Esophagus squamous epithelium (tissue), 5 donors: ENCODE measurements at places on chromosomes 6 and 20.

DNA sequence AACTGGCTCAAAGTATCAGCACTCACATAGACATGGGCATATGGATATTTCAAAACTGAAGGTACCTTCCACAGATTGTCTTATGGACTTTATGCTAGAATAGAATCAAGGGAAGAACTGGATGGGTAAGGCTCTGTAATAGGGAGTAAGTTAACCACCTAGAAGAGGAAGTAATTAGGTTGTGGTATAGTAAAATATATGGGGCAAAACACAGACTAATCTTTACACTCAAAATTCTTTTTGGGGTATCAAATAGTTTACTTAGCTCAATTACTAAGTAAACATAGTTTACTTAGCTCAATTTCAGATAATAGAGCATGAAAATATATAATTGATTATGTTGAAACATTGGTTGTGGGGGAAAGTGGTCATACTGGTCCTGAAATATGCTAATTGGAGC is 94.2 kb upstream of the ATXN1 start:
- DNase-seq, result no peak

DNA sequence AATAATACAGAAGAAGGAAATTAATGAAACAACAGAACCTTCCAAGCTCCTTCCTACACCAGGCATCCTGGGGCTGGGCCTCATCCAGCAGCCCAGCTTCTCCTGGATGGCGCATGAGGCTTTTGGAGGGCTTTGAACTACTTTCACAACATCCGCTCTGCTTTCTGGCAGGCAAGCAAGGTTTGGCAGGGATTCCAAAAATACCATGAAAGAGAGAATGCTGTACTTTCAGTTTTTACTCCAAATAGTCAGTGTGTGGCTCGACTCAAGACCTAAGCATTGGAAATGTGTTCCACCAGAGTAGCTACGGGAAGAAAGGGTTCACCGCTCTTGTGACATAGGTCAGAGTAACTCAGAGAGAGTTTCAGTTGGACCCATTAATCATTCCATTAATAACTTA is 125.4 kb downstream of the OPRM1 start:
- no peak for DNase-seq

- no peak for DNase-seq
Measured at GRCh38 chr6:118893064-118893806, 717 bp upstream of the ASF1A start.

- DNase-seq, result no peak
Measured at GRCh38 chr20:10427060-10427692, 6.8 kb downstream of the MKKS start.

- DNase-seq, result no peak
Measured at GRCh38 chr6:149389509-149390297, 10.4 kb upstream of the SUMO4 start.

GRCh38 chr6:42393339-42393738 is 58.4 kb downstream of the TRERF1 start:
- no peak for DNase-seq

DNA sequence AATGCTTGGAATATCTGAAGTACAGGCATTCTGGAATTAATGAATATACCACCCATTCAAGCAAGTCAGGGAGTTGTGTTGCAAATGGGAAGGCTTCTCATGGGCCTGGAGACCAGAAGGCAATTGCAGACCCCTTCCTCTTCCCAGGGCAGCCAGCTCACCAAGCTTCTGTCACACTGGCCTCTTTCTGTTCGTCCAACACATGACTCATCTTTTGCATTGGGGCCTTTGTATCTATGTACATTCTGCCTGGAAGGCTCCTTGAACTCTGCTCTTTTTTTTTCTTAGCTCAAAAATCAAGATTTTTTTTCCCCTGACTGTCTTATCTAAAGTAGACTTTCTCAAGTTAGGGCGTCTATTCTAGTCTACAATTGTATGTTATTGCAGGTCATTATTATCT is 132.9 kb upstream of the MYLIP start:
- DNase-seq, result no peak

GRCh38 chr6:33620158-33620855 is 815 bp upstream of the ITPR3 start:
- no peak for DNase-seq

- DNase-seq, result no peak
Measured at GRCh38 chr6:157326979-157327378, 3.7 kb upstream of the TMEM242 start.

- no peak for DNase-seq
Measured at GRCh38 chr6:31829633-31830283, 2.2 kb downstream of the HSPA1B start.

- DNase-seq, result no peak
Measured at GRCh38 chr6:14273191-14273590, 155.6 kb downstream of the CD83 start.

- DNase-seq, result no peak
Measured at GRCh38 chr6:33977606-33978411, 168.1 kb downstream of the GRM4 start.

GRCh38 chr20:53574259-53574789 is 19.3 kb downstream of the ZNF217 start:
- DNase-seq, result no peak

DNA sequence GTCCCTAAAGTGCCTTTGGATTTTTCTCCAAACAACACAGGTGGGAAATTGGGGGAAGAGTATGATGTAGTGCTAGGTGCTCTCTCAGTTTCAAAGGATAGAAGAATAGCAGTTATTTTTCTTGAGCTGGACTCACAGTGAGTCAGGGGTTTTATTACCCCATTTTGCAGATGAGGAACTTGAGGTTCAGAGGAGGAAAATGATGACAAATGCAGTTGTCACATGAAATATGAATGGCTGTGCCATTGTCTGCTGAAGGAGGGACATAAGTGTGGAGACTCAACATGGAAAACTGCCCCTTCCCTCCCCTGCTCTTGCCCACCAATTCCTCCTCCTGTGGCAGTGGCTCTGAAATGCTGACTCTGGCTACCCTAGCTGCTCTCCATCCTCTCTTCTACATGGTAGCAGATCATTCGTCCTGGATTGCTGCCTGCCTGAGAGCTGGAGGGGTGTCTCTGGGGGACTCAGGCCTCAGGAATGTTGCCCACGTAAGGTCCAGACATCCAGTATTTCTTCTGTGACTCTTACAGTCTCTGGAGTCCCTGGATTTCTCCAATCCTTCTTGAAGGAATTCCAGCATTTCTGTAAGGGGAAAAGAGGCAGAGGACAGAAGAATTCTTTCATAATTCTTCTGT is 37.6 kb upstream of the EPB41L1 start:
- DNase-seq, result no peak

DNA sequence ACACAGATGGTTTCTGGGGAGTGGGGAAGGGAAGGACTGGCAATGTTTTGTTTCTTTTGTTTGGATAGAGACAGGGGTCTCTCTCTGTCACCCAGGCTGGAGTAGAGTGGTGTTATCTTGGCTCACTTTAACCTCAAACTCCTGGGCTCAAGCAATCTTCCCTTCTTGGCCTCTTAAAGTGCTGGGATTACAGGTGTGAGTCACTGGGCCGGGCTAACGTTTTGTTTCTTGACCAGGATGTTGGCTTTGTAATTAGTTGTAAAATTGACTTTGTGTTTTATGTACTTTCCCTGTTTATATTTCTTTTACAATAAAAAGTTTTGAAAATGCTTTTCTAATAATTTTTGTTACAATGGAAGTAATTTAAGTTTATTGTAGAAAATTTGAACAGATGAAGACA is 10.9 kb downstream of the SPATS1 start:
- no peak for DNase-seq

- no peak for DNase-seq
Measured at GRCh38 chr20:433300-433975, 25.3 kb downstream of the RBCK1 start.

- no peak for DNase-seq
Measured at GRCh38 chr6:151240791-151241642, 1.2 kb downstream of the AKAP12 start.

DNA sequence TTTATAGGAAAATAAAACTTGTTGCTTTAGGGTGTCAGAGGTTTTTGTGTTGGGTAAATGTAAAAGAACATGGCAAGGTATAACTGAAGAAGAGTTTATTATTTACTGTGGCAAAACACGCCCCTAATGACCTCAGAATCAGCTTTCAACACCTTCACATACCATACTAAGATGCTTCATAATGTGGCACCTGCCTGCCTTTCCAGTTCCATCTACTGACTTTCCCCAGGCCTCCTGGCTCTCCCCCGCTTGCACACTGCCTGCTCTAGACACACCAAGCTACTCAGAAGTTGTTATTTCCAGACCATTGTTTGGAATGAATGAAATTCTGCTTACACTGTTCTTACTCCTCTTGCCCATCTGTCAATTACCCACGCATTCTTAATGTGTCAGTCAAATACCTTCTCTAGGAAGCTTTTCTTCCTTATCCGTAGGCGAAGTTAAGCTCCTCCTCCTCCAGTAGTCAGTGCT is 1.8 kb downstream of the TIAM2 start:
- no peak for DNase-seq

GRCh38 chr6:32442977-32443552 is 3.4 kb downstream of the HLA-DRA start:
- no peak for DNase-seq

DNA sequence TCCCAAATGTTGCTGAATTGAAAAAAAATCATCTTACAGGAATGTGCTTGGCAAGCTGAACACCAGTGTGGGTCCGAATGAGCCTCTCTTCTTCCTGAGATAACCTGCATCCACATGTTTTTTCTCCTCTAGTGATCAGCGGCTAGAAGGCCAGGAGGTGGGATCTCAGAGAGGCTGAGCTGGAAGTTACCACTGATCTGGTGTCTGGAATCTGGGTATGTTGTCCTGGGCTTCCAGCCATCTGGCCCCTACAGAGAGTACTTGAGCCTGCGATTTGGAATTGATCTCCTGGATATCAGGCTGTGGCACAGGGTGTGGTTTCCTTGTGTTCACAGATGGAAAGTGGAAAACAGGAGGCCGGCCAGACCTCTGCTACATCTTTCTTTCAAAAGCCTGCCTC is 35.9 kb downstream of the SULF2 start:
- no peak for DNase-seq

- no peak for DNase-seq
Measured at GRCh38 chr6:4350567-4351519, 215.5 kb upstream of the ECI2 start.

DNA sequence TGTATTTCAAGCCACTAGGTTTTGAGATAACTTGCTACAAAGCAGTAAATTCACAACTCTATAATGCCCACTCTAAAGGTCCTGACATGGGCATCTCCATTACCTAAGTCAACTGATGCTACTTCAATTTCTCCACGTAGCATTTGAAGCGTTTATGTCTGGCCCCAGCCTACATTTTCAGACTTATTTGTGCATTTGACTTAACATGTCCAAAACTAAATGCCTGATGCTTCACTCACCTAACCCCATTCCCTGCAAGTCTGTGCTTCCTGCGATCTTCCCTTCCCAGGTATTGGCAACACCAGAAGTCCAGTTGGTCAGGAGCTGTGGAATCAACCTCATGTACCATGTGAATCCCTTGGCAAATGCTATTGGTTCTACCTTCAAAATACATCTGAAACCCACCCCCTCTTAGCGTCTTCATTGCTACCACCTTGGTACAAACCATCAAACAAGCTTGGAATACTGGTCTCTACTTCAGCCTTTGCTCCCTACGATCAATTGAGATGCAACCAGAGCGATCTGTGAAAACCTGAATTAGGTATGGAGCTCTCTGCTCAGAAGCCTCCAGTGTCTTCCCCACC is 12.8 kb upstream of the ZNFX1 start:
- no peak for DNase-seq

DNA sequence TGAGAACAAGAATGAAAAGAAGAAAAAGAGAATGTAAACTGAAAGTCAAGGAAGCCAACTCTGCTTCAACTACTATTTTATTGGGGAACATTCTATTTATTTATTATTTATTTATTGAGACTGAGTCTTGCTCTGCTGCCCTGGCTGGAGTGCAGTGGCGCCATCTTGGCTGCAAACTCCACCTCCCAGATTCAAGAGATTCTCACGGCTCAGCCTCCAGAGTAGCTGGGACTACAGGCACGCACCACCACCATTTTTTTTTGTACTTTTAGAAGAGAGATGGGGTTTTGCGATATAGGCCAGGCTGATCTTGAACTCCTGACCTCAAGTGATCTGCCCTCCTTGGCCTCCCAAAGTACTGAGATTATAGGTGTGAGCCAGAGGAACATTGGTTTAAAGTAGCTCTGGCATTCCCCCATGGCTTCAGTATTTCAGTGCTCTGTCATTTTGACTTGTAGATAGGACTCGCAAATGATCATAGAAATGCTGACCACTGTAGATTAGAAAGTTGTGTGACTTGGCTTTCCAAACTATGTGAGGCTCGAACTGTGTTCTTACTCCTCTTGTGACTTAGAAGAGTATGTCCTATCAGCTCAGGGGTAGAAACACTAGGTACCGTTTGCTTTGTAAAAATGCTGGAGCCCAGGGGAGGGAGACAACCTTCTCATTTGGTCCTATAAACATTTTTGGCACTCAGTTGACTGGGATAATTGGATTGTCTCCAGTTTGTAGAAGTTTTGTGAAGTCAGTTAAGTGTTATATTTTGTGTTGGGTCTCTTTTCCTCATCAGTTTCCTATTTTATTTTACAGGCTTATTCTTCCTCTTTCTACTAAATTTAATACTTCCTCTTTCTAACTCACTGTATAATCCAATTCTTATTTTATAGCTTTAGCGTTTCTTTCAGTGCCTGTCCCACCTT is 544.9 kb upstream of the CITED2 start:
- no peak for DNase-seq

DNA sequence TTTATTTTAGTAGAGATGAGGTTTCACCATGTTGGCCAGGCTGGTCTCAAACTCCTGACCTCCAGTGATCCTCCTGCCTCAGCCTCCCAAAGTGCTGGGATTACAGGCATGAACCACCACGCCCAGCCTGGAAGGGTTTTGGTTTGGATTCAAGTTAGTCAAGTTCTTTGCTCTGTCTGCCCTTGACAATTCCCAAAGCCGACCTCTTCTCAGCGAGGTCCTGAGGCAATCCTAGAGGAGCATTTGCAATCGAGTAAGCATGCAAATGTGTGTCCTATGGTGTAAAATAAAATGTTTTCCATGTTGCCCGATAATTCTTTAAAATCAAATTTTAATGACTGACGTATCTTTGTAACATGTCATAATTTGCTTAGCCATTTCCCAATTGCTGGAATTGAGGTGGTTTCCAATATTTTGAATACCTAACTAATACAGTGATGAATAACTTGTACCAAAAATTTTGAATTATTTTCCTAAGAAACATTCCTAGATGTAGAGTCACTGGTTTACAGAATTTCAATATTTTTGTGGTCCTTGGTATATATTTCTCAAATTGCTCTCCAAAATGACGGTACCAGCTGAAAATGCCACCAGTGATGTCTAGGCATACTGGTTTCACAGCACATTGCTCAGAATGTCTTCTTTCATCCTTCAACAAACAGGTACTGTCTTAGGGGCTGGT is 38.7 kb downstream of the GTF2H5 start:
- no peak for DNase-seq

- DNase-seq, result no peak
Measured at GRCh38 chr6:50030777-50031562, 9.2 kb upstream of the DEFB110 start.

- DNase-seq, result no peak
Measured at GRCh38 chr20:21436205-21436604, 38.9 kb upstream of the NKX2-4 start.

DNA sequence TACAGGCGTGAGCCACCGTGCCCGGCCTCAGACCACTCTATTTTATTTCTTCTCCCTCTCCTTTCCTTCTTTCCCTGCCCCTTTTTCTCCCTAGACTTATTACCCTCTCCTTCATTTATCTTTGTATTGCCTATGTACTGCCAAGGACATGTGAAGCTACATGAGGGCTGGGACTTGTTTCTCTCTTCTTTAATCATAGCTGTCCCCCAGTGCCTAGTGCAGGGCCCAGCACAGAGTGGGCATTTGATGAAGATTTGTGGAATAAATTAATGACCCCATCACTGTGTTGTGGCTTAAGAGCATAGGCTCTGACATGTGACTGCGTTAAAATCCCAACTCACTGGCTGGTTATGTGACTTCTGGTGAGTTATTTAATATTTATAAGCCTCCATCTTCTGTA is 6.0 kb downstream of the DOK5 start:
- DNase-seq, result no peak
